ENCODE measurements at places on chromosomes 6 and 20.

DNA sequence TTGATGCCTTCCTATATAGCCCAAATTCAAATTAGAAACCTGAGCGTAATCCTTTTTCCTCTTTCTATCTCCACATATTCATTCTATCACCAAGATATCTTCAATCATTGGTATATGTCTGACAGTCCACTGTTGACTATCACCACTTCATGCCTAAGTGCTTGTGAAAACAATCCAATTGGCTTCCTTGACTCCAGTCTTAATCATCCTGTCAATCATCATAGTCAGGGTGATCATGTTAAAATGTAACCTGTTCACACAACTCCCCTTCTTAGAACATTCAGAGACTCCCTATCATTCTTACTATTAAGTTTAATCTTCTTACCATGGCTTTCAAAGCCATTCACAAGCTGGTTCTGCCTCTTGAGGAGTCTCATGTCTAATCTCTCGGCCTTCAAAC lies 616.7 kb downstream of the PHF3 start:
- DNase-seq, result no peak

DNA sequence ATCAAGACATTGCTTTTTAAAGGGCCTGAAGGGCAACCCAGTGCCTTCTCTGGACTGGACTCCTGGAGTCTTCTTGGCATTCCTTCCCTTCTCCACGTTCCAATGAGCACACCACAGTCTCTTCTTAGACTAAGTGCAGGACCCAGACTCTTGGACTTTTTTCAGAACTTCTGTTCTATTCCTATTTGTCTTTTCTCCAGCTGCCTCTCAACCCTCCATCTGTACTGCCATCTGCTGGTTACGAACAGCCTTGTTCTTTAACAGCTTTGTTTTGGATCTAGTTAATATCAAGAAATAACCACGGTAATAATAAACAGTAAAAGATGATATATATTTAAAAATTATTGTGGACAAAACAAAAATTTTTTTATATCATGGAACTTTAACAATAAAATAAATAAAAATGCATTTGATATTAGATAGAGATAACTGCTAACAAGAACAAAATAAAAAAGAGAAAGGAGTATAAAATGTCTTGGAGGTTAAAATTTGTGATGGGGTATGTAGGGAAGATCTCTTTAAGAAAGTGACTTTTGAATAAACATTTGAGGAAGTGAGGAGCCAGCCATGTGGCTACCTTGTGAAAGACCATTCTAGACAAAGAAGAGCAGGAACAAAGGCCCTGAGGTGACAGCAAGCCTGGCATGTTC lies 105.1 kb upstream of the HCRTR2 start:
- no peak for DNase-seq

GRCh38 chr6:43761666-43762409 lies 8.2 kb upstream of the VEGFA start:
- DNase-seq, result no peak

DNA sequence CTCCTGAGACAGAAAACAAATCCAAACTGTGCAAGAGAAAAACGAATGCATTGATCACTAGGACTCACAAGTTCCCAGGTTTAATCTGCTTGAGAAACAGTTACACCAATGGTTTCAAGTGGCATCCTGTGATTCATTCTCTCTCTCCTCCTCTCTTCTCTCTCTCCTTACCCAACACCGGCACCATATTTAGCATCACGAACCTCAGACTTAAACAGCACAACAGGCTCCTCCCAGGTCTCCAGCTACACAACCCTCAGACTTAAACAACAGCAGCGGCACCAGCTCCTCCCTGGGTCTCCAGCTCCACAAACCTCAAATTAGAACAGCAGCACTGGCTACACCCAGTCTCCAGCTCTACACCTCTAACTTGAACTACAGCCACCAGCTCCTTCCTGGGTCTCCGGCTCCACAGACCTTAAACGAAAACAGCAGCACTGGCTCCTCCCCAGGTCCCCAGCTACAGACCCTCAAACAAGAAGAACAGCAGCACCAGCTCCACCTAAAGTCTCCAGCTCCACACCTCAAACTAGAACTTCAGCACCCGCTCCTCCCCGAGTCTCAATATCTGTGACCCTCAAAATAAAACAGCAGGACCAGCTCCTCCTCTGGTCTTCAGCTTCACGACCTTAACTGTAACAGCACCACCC lies 355.9 kb downstream of the PREX1 start:
- no peak for DNase-seq

DNA sequence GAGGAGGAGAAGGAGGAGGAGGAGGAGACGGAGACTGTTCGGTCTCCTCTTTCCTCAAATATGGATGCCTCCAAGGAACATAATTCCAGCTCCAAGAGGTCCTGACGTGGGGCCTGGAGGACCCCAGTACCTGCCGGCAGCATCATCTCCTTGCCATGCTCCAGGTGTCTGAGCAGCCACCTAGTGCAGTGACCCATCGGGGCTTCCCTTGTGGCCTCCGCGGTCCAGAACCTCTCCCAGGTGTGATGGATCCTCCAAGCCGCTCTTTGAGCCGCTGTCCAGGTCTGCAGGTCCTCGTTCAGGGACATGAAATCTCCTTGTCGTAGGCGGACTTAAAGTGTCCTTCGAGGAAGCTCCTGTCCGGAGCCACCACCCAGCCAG lies 35.8 kb upstream of the HLA-C start:
- no peak for DNase-seq

DNA sequence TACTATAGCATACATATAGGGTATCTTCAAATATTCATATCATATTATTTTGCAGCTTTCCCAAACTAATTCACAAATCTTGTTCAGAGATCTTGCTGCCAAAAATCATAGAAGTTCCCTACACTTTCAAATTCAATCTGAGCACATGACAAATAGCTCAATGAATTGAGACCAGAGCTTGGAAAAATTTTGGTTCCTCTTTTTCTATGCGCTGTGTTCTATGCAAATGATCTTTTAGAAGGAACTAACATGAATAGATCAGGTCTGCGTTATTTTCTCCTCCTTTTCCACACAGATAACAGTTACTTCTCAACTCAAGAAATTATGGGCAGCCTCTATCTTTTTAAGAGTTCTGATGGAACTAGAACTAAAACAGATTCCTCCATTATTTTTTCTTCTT lies 316.3 kb downstream of the ARHGAP18 start:
- DNase-seq, result no peak

DNA sequence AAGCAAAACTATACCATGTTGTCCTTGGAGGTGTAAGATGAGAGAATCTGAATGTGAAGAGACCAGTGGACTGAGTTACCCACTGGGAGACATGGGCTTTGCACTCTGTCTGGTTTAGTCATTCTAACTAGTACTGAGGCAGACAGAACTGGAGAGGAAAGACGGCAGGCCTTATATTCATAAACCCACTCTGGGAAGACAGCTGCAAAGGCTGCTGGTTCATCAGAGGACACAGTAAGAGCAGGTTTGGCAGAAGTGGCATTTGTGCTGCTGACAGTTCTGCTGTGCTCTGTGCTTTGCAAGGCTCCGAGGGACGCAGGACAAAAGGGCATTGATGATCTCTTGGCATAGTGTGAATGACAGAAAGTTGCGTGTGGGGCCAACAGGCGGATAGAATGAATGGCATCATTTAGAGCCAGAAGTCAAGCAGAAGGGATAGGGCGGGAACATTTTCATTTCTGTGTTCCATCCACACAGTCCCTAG lies 142.3 kb upstream of the TENT5A start:
- no peak for DNase-seq

- DNase-seq, result no peak
Measured at GRCh38 chr6:102313699-102314098, 920.2 kb downstream of the GRIK2 start.

DNA sequence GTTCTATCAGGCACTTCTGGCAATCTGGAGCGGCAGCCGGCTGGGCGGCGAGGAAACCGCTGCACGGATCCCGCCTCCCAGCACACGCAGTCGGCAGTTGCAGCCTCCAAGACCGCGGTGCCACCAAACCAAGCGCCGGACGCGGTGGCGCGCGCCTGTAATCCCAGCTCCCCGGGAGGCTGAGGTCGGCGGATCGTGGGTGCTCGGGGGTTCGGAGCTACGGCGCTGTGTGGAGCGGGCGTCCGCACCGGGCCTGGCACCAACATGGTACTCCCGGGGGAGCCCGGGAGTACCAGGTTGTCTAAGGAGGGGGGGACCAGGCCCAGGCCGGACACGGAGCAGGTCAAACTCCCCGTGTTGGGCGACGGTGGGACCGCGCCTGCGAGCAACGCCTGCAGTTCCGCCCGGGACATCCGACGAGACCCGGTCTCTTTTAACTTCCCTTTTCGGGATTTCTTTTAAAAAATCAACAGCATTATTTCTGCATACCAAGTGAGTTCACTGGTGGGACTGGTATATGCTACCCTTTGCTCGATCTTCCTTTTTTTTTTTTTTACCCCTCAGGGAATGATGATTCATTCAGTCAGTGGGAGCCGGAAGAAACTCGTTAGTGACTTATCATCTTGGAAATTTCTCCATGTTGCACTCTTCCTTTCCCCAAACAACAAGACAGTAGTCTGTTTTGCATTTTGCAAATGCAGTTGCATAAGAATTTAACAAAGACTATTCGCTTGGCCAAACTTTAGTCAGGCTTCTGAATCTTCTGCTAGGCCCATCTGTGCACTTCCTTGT lies 27.6 kb downstream of the ZNF311 start:
- DNase-seq, result peak; percentile 18

DNA sequence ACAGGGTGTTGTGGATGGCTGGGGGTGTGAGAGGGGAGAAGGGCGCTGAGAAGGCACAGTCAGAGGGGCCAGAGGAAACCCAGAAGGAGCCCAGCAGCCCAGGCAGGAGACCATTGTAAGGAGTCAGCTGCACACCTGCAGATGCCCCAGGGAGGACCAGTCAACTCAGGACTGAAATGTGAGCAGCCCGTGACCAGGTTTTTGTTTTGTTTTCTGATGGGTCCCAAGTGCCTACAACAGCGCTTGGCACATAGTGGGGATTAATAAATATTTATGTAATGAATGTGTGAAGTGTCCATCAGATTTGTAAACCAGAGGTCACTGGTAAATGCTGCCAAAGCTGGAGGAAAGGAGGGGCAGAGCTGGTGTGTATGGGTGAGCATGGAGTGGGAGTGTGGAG lies 30.2 kb downstream of the TRAM2 start:
- DNase-seq, result no peak
